T-helper 17 cell (primary cell): ENCODE measurements at places on chromosomes 12 and 14.

- no peak for DNase-seq
These were observed 13.1 kb downstream of the CRY1 start for GRCh38 chr12:107080299-107080698.

- no peak for DNase-seq
These were observed 72.3 kb downstream of the ANO2 start for GRCh38 chr12:5872745-5873144.

DNA sequence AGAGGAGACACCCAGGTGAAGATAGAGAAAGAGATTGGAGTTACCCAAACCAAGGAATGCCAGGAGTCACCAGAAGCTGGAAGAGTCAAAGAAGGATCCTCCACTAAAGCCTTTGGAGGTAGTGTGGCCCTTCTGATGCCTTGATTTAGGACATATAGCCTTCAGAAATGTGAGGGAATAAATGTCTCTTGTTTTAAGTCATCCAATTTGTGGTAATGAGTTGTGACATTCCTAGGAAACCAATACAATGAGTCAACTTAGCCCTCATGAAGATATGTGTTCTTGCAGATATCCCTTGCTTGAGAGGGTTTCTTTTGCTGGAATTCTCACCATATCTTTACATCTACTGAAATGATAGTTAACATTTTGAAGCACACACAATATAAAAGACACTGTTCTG is 58.8 kb downstream of the CCER1 start:
- DNase-seq: no peak

DNA sequence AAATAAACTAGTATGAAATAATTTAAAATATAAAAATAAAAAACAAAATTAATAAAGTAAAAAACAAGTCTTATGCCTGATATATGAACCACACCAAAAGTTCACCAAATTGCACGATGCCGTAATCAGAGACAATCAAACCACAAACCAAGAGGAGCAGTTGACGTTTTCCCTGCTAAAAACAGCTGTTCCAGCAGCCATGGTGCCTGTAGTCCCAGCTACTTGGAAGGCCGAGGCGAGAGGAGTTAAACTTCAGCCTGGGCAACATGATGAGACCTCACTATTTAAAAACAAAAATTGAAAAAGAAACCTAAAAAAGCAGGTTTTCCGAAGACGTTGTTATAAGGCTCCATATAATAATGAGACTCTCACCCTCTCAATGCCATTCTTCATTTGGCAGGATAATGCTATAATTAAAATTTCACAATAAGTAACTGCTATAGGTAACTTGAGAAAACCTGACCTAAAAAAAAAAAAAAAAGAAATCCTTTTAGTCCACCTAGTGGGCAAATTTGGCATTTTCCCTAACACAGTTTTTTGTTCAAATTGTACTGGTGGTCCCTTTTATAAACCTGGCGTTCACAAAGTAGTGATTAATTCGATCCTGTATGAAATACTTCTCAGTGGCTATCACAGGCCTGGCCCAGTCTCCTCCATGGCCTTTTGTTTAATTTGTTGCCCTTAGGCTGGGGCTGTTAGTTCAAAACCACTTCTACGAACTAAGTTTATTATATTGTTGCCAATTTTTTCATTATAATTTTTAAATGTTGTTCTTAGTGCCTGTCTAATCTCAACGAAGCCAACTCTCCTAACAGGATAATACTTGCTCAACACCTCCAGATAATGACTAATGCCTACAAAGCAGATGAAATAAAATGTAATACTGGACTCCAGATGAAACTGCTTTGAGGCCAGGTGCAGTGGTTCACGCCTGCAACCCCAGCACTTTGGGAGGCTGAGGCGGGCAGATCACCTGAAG is 62.1 kb downstream of the TNFAIP2 start:
- DNase-seq: no peak

GRCh38 chr12:109497675-109498074 is 20.2 kb downstream of the UBE3B start:
- DNase-seq: no peak

GRCh38 chr12:118982984-118983761 is 1.8 kb downstream of the SRRM4 start:
- DNase-seq: no peak

DNA sequence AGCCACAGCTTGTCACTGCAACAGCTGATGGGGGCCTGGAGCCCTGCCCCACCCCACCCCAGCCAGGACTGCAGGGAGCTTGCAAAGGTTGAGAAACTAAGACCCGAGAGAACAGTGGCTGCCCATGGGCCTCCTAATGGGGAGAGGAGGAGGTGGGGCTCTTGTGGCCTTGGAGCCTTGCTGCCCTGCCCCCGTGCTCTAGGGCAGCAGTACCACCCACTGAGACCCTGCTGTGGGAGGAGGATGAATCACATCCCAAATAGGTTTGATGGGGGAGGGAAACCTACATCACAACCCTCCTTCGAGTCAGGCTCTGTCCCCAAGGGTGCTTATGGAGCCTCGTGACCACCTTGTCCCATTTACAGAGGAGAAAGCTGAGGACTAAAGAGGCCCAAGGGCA is 15.9 kb downstream of the HHIPL1 start:
- no peak for DNase-seq

GRCh38 chr12:87047691-87048090 is 791.5 kb upstream of the MGAT4C start:
- no peak for DNase-seq
